Natural killer cell treated with Interleukin-12 subunit alpha and Interleukin-12 subunit beta and Interleukin-15 and Interleukin-18, amount 100 ng/mL, for 72 hours (primary cell): ENCODE measurements at places on chromosomes 1 and 21. TPM values are rescaled to one million over a fixed set of nuclear protein-coding genes. Genes with fewer than 3 reads are reported as not detected.

GART gene
- 163 TPM for total RNA-seq

SH2D1B gene
- total RNA-seq: 12.7 TPM

RNF186 gene
- total RNA-seq: not detected

TNNI3K gene
- not detected for total RNA-seq

ENTREP3 gene
- total RNA-seq: 12.3 TPM
